ENCODE measurements at places on chromosomes 6 and 20.

DNA sequence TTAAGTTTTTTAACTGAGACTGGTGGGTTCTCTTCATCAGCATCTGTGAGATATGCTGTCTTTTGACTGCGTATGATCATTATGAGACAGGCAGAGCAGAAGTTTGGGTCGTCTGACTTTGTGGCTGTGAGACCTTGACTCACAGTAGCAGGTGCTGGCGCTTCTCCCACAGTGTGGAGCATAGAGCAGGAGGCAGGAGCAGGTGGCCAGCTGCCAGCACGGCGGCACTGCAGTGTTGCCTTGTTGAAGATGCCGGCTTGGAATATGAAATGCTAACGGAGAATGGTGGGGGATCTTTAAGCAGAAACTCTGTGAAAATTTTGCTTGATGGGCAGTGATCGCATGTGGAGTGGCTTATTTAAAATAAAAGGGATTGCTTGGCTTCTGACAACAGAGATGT lies 105.0 kb downstream of the TIAM2 start:
- DNase-seq = no peak

- DNase-seq = no peak
These were observed 58.7 kb downstream of the KIF13A start for GRCh38 chr6:17928514-17929430.

DNA sequence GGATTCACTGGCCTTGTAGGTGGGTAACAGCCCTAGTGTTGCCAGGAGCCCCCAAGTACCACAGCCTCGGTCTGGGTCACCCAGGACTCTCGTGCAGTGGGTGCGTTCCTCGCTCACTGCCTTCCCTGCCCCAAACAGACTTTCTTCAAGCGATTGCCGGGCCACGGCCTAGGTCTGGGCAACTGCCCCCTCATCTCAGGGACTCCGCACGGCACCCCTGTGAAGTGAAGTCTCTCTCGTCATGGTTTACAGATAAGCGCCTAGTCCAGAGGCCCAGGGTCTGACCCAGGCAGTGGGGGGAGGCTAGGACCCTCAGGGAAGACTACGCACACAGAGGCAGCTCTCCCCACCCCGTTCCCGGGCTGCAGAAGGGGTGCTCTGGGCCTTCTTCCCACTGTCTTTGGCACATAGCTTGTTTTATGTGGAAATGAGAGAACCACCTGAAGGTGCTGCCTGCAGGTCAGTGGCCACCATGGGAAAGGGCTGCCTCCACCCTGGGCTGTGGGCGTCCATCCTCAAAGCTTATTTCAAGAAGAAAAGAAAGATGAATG lies 220.8 kb downstream of the ERMARD start:
- no peak for DNase-seq

DNA sequence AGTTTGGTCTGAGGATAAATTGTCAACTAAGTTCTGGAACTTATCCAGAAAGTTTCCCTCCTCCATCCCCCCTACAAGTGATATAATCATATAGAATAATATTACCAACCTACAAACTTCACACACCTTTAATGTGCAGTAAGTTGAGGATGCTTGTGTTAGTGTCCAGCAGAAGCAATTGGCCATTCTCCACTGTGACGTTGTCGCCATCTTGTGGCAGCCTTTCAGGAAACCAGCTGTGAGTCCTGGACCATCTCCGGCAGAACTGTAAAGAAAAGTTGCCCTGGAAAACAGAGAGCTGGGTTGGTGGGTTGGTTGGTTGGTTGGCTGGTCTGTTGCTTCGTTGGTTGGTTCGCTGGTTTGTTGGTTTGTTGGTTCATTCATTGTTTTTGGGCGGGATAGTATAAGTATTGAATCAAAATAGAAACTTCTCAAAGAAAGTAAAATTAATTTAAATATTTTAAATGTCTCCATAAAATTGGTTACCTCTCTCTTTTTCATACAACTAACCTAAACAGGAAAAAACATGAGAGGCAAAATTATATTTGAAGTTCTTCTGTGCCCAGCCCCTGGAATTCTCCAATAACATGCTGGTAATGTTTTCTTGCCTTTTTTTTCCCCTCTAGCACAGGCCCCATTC lies 127.5 kb downstream of the PKHD1 start:
- no peak for DNase-seq

DNA sequence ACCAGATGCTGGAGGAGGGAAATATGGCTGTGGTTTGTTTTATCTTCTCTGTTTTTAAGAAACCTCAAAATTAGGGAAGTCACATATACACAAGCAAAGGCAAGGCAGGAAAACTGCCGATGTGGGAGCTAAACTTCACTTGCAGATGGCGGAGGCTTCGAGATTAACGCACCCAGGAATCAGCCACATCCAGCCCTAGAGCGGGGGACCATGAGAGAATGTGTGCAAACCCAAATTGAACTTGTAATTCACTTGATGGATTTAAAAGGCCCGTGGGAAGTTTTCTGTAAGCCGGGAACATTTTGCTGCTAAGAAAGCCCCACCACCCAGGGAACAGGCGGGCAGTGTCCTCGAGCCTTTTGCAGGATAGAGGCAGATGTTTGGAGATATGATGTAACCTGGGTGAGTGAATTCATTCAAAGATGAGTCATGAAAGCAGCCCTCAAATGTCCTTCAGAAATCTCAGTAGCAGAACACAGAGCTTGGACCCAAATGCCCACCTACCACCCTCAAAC lies 39.9 kb downstream of the PREX1 start:
- DNase-seq = no peak

DNA sequence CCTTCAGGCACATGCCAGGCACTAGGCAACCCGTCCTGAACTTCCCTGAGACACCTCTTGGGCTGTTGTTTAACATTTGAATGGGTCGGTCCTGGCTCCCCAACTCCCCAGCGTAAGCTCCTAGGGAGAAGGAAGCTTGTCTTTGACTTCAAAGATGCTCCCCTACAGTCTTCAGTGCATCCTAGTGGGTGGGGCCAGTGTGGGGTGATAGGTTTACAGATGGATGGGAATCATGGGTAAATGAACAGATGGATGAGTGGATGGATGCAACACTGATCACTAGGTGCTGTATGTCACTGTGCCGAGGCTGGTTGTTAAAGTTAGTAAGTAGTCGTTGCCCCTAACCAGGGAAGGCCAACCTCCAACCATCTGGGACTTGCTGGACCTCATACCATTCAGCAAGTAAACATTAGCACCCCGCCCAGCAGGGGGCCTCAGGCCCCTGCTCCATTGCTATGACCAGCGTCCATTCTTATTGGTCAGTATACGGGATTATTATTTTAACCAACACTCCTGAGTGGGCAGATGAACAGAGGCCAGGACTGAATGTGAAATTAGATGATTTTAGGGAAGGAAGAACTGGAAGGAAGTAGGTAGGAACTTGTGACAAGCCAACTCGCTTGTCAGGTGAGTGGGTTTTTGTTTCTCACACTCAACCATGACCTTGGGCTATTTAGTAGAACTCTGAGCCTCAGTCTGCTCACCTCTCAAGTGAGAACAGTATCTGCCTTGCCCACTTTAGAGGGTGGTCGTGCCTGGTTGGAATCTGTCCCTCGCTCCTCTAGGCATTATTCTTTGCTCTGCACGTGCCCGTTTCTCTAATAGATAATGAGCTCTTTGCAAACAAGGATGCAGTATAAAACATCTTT lies 82.9 kb upstream of the FOXP4 start:
- DNase-seq = no peak

GRCh38 chr20:40154514-40154913 lies 534.5 kb downstream of the MAFB start:
- no peak for DNase-seq

GRCh38 chr6:163460307-163460782 lies 45.8 kb downstream of the QKI start:
- DNase-seq = no peak

GRCh38 chr6:2944405-2945152 lies 26.8 kb downstream of the SERPINB6 start:
- no peak for DNase-seq

GRCh38 chr20:48482790-48483189 lies 345.0 kb downstream of the PREX1 start:
- DNase-seq = no peak

- no peak for DNase-seq
These were observed 29.4 kb upstream of the CLIC5 start for GRCh38 chr6:46044881-46045617.

DNA sequence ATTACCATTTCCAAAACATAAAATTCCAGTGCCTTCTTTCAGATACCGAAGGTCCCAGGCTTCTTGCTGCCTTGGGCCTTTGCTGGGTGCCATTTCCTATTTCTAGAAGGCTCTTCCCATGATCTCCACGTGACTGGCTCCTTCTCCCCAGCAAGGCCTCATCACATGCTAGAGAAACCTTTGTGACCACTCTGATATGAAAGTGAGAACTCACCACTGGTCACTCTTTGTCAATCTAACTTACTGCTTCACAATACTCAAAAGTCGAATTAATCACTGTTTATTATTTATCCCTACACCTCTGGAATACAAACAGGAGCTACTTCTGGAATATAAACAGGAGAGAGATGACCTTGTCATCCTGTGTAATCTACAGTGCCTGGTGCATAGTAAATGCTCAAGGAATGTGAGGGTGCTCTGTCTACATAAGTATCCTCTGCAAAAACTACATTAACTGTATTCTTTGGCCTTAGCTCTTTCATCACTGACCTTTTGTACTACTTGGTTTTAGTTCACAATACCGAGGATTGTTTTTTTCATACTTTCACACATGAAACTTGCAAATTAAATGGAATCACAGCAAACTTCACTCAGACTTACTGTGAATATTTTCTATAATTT lies 1.6 kb downstream of the STX7 start:
- DNase-seq = no peak

DNA sequence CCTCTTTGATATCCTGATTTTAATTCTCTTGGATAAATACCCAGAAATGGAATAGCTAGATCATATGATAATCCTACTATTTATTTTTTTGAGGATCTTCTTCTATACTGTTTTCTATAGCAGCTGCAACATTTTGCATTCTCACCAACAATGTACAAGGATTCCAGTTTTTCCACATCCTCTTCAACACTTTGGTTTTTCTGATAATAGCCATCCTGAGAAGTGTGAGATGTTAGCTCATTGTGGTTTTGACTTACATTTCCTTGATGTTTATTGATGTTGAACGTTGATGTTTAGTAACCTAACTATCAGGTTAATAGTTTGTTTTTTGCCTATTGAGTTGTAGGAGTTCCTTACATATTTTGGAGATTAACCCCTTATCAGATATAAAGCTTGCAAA lies 217.3 kb downstream of the LRFN2 start:
- DNase-seq = no peak

- DNase-seq = no peak
These were observed 37.6 kb downstream of the ZNF391 start for GRCh38 chr6:27426045-27426620.

DNA sequence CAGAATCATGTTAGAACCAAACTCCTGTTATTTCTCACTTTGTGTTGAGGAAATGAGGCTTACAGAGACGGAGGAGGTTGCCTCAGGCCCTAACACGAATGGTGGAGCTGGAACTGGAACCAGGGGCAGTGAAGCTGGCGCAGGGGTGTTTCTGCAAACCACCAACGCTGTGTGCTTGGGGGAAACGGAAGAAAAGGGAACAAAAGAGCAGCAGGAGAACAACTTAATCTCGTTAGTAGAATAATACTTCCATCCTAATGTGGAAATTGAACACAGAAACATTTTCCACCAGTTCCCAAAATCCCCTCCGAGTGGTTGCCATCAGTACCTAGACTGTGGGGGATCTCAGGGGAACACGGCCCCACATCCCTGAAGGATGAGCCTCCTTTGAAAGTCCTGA lies 103.4 kb upstream of the FRMD1 start:
- no peak for DNase-seq

Measured in activated CD8-positive, alpha-beta memory T cell treated with anti-CD3 and anti-CD28 coated beads for 4 hours (primary cell).